Naive thymus-derived CD8-positive, alpha-beta T cell (primary cell): ENCODE measurements at places on chromosomes 1 and 21.

DNA sequence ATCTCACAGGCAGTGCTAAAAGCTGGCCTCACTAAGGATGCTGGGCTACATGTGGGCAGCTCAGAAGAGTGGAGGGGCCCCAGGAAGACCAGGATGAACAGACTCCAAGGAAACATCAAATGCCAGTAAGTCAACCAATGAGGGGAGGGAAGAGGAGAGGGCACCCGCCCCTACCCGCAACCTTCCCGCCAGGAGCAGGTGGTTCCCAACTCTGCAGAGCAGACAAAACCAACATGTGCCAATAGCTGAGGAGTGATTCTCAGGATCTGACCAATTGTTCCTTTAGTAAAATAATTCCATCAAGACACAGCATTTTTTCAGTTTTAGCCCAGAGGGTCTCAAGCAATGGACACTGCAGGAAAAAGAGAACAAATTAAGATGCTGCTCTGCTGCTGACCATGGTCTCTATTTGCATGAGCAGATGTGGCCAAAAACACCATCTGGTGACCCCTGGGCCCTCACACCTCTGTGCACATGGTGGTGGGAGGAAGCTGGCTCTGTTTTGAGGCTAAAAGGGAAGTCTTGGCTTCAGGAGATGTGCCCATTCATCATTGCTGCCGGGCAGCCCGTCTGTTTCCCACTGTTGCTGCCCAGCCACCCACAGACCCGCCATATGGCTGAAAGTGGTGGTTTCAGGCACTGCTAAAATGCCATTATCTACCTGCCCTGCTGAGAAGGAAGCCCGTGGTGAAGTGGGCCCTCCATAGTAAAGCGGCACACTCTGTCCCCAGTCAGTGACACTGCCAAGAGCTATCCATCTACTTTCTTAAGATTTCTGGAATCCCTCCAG, 231.8 kb downstream of the KCNH1 start:
- no peaks in the 10 kb centered on the region for H3K4me1 ChIP-seq
- DNase-seq = no peak
- H3K4me3 ChIP-seq = no peak overlapping the region
- peaks cover 74% of the 10 kb centered on the region for H3K27me3 ChIP-seq
- no peak overlapping the region for H3K27ac ChIP-seq
- no peaks in the 10 kb centered on the region for H3K36me3 ChIP-seq

DNA sequence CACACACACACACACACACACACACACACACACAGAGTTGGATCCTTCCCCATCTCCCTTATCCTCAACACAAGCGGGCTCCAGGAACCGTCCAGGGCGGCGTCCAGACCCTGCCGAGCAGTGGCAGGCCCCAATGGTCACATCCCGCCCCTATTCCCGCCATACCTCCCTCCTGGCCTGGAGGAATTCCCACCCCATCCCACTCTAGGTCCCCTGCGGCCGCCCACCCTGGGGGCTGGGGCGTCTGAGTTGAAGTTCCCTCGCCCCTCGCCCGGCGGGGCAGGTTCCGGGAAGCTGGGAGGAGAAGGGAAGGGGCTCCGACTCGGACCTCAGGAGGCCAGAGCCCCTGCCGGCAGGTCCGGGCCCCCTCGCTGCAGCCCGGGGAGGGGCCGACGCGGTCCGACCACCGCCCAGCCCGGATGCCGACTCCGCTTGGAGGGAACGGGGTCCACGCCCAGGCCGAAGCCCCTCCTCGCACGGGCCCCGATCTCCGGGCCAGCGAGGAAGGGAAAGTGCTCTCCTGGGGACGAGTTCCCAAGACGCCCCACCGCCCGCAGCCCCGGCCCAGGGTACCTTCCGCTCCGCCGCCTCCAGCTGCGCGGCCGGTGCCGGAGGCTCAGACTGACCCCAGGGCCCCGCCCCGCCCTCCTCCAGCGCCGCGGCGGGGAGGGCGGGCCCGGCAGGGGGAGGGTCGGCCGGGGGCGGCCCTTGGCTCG, at the start of gene RHOC:
TSS of gene RHOC (minus strand) at position 623 of the 716 bp plus-strand sequence. CDS start 3,328 bp downstream, outside the sequence.
- no peaks in the 10 kb centered on the region for H3K27me3 ChIP-seq
- H3K27ac ChIP-seq = peak within 1 kb of the TSS; percentile 66
- no peaks in the 10 kb centered on the region for H3K36me3 ChIP-seq

DNA sequence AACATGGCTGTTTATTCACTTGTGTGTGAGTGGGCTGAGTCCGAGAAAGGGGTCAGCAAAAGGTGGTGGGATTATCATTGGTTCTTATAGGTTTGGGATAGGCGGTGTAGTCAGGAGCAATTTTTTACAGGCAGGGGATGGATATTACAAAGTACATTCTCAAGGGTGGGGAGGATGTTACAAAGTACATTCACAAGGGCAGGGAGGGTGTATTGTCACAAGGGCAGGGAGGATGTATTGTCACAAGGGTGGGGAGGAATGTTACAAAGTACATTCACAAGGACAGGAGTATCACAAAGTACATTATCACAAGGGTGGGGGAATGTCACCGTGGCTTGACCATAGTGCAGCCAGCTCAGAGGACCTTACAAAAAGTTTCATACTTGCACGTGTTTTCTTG, 31.1 kb upstream of the ITLN2 start:
- H3K4me3 ChIP-seq = no peak overlapping the region
- H3K27ac ChIP-seq = no peak overlapping the region
- no peak for DNase-seq

- no peak for DNase-seq
- no peak overlapping the region for H3K4me3 ChIP-seq
- H3K27ac ChIP-seq = no peak overlapping the region
- no peaks in the 10 kb centered on the region for H3K27me3 ChIP-seq
- no peaks in the 10 kb centered on the region for H3K4me1 ChIP-seq
Measured at GRCh38 chr1:96038636-96039035, 682.9 kb upstream of the PTBP2 start.

GRCh38 chr1:46442317-46443161, 47.1 kb upstream of the DMBX1 start:
- peaks cover 2% of the 10 kb centered on the region for H3K36me3 ChIP-seq
- peaks cover 16% of the 10 kb centered on the region for H3K4me1 ChIP-seq

DNA sequence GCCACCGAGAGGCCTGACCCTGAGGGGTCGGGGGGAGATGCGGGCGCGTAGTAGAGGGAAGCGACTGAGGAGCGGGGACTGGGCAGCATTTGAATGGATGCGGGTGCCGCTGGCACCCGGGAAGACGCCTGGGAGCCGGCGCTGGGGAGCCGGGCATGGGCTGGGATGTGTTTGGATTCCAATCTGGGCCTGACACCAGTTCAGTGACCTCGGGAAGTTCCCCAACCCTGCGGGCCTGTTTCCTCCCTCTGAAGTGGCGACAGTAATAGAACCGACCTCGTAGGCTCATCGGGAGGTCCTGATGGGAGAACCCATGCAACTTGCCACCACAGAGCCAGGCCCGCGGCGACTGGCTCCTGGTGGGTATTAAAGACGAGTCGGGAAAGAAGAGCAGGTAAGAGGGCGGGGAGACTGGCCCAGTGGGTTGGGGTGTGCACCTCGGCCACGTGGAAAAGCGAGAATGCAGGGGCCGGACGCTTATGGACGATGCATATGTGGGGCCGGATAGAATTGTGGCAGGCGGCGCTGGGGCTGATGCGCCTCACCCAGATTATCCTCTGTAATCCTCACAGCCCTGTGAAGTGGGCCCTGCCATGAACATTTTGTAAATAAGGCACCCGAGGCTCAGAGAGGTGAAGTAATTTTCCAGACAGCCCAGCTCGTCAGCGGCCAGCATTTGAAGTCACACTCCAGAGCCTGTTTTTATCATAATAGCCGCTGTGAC, 105.8 kb downstream of the SLC16A1 start:
- H3K4me1 ChIP-seq = peaks cover 1% of the 10 kb centered on the region
- no peak for DNase-seq
- no peaks in the 10 kb centered on the region for H3K36me3 ChIP-seq
- H3K27me3 ChIP-seq = peaks cover 14% of the 10 kb centered on the region
- peak overlapping the region; percentile 41 for H3K4me3 ChIP-seq

DNA sequence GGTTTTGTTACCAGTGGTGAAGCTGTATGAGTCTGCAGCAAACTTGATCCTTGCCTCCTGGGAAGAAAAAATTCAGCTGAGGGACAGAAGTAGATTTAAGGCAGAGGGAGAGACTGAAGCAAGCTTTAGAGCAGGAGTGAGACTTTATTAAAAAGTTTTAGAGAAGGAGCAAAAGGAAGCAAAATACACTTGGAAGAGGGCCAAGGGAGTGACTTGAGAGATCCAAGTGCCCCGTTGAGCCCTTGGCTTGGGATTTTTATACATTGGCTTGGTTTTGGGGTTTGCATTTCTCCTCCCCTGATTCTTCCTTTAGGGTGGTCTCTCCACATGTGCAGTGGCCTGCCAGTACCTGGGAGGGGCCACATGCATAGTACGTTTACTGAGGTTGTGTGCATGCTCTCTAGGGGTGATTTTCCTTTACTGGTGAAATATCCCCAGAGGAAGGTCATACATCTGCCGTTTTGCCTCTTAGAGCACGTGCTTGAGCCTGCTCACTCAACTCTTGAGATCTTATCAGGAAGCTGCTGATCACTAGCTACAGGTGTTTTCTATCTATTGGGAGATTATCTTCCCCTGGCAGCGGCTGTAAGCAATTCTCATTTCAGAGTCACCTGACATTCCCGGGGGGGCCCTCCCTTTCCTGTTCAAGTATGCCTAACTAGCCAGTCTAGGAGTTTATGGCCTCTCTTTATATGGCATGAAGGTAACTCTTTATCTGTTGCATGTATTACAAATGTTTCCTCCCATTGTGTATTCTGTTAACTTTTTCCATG, 20.3 kb downstream of the FASLG start:
- peaks cover 54% of the 10 kb centered on the region for H3K4me1 ChIP-seq
- peaks cover 9% of the 10 kb centered on the region for H3K27me3 ChIP-seq
- H3K4me3 ChIP-seq = no peak overlapping the region
- H3K27ac ChIP-seq = no peak overlapping the region

DNA sequence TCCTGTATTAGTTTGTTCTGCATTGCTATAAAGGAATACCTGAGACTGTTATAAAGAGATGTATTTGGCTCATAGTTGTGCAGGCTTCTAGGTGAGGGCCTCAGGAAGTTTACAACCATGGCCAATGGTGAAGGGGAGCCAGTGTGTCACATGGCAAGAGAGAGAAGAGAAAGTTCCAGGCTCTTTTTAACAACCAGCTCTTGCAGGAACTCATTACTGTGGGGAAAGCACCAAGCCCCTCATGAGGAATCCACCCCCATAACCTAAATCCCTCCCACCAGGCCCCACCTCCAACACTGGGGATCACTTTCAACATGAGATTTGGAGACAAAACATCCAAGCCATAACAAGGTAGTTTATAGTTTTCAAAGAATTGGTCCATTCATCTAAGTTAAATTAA, 5.0 kb upstream of the MEAF6 start:
- no peaks in the 10 kb centered on the region for H3K27me3 ChIP-seq
- H3K36me3 ChIP-seq = peaks cover 10% of the 10 kb centered on the region
- H3K4me3 ChIP-seq = peak overlapping the region; percentile 92
- H3K27ac ChIP-seq = peak overlapping the region; percentile 94
- no peak for DNase-seq
- peaks cover 27% of the 10 kb centered on the region for H3K4me1 ChIP-seq

DNA sequence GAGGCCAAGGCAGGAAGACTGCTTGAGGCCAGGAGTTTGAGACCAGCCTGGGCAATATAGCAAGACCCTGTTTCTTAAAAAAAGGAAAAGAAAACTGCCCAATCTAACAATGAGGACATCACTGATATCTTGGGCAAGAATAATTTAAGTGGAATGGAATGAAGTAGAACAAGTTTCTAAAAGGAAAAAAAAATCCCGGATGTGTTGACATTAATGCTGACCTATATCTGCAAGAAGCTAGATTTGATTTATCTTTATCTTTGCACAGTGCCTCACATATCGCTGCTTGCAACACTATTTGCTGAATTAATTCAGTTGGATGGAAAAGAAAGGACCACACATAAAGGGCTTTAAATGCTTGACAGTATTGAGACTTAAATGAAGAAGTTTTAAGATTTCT, 27.8 kb downstream of the DIPK1A start:
- no peak for DNase-seq

- H3K36me3 ChIP-seq = no peaks in the 10 kb centered on the region
- H3K4me3 ChIP-seq = no peak overlapping the region
- no peaks in the 10 kb centered on the region for H3K4me1 ChIP-seq
- H3K27ac ChIP-seq = no peak overlapping the region
- DNase-seq = no peak
Measured at GRCh38 chr21:19987671-19988070, 1010.5 kb upstream of the NCAM2 start.

GRCh38 chr1:248857749-248858095, 1.2 kb downstream of the ZNF692 start:
- peak overlapping the region; percentile 38 for H3K27ac ChIP-seq
- H3K27me3 ChIP-seq = no peaks in the 10 kb centered on the region
- H3K36me3 ChIP-seq = no peaks in the 10 kb centered on the region
- peak overlapping the region; percentile 95 for H3K4me3 ChIP-seq
- no peak for DNase-seq
